ENCODE measurements at places on chromosomes 6 and 20.

GRCh38 chr6:24797596-24798216 is 1.0 kb downstream of the ARMH2 start:
- DNase-seq, result no peak

DNA sequence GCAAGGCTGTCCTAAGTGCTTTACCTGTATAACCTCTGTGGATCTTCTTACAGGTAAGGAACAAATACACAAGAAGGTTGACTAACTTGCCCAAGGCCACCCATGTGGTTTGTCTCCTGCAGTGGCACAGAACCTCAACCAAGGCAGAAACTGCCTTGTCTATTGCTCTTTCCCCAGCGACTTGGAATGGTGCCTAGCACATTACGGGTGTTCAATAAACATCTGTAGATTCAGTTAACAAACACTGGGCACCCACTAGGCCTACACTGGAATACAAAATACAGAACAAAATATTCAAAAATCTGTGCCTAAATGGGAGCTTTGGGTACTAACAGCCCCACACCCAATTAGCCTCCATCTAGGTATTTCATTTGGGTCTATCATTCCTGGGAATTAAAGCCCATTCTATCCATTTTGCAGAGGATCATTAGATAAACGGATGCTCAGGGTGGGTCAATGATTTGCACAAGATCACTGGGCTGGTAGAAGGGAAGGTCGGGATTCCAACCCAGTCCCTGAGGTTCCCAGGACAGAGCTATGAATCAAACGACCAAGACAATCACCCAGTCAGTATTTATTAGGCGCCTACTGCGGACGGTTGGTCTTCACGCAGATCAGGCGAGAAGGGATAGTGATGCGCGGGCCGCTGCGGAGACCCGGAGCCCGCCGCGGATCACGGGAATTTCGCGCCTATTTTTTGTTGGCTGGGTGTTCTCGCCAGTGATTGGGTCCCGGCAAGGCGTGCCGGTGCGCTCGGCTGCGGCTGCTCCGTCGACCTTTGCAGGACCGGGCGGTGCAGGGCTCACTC is at the start of gene STK35:
Gene STK35 (plus strand): TSS at position 771 of the 808 bp plus-strand sequence. CDS start 55 bp downstream, outside the sequence.
- DNase-seq, result no peak

- DNase-seq, result no peak
Observed at GRCh38 chr6:26034905-26035304, 52.3 kb upstream of the HFE start.

GRCh38 chr20:36152261-36152660 is 2.3 kb upstream of the EPB41L1 start:
- DNase-seq, result no peak

DNA sequence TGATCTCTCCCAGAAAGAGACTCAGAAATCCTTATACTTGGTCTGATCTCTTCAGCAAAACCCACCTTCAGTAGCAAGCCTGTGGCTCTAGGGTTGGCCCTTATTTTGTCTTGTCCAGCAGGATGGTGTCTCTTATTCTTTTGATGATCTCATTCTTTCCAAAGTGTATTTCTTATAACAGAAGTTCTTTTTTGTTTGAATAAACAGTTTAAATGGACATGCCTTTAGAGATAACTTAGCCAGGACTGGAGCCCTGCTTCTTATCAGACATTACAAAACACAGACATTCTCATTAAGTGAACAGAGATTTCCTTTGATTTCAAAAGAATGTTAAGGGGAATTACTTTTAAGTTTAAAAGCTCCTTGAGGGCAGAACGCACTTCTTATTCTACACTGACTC is 31.7 kb downstream of the KCNS1 start:
- no peak for DNase-seq

DNA sequence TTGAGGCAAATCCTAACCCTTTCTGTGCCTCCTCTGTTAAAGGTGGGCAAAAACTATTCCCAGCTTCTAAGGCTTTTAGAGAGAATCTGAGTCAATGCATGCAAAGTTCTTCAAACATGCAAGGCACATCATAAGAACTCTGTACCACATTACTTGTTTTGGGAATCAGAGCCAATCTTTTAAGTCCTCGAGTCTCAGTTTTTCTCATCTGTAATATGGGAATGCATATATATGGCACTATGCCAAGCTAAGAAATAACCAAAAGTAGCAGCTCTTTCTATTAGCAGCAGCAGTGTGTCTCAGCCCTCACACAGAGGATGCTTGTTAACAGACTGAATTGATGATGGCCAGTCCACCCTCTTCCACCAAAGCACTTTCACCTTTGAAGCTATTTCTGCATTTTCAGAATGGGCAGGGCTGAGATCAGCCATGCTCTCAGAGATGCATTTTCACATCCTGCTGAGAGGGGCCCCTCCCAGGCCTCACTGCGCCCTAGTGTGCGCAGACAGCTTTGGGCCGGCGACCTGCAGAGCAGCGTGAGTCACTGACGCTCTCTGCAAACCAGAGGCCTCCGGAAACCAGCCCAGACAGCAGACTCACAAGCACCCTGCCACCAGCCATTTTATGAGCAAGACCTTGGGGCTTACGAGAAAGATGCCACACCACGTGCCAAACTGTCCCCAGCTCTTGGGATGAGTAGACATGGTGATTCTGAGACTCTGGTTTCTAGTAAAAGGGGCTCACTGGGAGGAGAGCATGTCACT is 138.0 kb downstream of the NFATC2 start:
- DNase-seq, result no peak

- DNase-seq, result peak; percentile 52
Observed at GRCh38 chr6:21371676-21372171, 221.8 kb upstream of the SOX4 start.

DNA sequence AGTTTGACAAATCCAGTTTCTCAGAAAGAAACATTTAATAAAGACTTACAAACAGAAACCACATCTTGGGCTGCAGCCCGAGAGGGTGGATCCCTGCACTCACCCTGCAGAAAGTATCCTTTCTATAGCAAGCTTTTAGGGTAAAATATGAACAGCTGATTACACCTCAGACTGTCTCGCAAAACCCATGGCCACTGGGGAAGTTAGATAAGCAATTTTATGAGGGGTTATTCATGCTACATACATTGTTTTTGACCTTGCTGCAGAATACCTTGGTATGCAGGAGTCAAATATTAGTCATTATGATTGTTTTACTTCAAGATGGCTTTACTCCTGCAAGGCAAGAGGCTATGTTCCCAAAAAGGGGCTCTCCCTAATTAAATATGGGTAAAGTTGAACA is 126.9 kb downstream of the OR2B2 start:
- DNase-seq, result no peak

DNA sequence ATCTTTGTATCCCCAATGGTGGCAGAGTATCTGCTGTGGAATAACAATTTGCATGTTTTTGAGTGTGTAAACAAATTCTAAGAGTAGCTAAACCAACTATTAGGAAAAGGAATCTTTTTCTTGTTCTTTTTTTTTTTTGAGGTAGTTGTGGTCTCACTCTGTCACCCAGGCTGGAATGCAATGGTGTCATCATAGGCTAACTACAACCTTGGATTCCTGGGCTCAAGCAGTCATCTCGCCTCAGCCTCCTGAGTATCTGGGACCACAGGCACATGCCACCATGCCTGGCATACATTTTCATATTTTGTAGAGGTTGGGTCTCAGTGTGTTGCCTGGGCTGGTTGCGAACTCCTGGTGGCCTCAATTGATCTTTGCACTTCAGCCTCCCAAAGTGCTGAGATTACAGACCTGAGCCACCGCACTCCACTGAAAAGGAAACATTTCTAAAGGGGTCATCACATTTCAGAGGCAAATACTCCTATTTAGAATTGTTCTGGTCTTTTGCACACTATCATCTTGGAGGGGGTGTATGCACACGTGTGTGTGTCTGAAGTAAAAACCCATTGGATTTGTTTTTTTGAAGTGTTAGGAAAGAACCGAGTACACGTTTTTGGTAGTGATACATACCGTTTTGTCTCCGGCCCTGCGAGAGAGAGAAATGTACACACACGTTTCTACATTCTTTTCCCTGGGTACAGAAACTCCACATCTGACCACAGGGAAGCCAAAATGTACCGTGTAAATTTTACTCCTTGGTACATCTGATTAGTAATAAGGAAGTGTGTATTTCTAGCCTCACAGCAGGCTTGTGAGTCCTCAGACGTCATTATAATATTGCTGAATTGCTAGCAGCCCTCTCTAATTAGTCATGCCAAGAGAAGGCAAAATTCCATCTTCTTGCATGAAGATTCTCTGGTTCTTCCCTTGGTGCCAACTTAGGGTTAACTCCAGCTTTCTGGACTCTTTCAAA is 183.6 kb downstream of the JARID2 start:
- DNase-seq, result peak; percentile 91

DNA sequence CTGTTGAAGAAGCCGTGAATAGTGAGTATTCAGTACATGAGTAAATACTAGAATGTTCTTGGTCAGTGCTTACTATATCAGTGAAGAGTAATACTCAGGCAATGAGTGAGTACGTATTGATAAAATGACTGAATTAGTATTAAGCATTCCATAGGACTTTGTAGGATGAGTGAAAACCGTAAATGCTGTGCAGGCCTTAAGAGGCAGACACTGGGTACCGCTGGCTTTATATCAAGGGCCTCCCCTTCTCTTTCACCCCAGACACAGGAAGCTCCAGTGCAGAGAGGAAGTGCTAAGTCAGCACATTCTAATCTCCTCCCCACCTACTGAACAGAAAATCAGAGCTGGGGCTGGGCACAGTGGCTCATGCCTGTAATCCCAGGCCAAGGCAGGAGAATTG is 24.2 kb downstream of the POFUT1 start:
- no peak for DNase-seq

DNA sequence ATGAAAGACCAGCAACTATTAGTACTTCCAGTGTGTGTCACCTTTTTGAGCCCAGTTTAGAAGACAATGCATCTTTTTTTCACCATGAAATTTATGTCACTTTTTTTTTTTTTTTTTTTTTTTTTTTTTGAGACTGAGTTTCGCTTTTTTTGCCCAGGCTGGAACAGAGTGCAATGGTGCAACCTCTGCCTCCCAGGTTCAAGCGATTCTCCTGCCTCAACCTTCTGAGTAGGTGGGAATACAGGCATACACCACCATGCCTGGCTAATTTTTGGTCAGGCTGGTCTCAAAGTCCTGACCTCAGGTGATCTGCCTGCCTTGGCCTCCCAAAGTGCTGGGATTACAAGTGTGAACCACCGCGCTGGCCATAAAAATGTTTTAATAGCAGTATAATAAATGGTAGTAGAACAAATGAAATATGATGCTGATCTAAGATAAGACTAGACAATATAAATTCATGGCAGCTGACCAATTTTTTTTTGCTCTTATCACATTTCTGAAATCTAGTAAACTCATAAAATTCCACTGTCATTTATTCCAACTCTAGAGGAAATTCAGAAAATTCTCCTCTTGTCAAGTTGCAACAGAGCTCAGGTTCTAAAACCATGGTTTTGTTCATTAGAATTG is 21.3 kb downstream of the NHSL1 start:
- no peak for DNase-seq

DNA sequence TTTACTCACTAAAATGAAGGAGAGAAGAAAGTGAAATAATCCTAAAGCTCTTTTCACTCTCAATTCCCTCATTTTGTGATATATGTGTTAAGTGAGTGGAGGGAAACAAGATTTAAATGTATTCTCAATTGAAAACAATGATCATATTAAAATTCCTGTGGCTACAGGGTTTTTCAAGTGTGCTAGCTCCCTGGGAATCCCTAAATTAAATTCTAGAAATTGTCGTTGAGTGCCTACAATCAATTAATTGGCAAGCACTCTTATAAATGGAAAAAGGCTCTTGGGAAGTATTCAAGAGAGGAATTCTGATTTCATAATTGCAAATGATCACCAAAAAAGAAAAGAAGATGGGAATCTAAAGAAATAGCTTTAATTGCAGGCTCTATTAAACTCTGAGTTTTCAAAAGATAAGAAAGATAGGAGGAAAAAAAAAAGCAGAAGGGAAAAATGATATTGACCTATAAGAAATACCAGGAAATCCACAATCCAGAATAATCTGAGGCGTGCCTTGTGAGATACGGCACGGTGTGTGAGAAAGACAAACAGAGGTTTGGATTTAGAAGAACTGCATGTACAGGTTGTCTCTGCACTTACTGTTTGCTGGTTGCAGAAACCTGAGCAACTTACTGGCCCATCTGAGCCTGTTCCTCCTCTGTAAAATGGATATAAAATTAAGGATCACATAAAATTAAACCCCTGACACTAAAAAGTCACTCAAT is 18.3 kb upstream of the MBOAT1 start:
- DNase-seq, result no peak

- no peak for DNase-seq
Observed at GRCh38 chr20:1362484-1362883, 30.4 kb downstream of the FKBP1A start.

- DNase-seq, result peak; percentile 97
Observed at GRCh38 chr20:45833030-45833882, at the start of gene SNX21. SNX21 (plus strand) TSS chr20:45833799; CDS start chr20:45833920, 121 bp downstream.

GRCh38 chr20:62367136-62367632 is at the start of gene LAMA5:
LAMA5 (minus strand) TSS chr20:62367312; CDS start chr20:62367245, 67 bp downstream.
- no peak for DNase-seq

DNA sequence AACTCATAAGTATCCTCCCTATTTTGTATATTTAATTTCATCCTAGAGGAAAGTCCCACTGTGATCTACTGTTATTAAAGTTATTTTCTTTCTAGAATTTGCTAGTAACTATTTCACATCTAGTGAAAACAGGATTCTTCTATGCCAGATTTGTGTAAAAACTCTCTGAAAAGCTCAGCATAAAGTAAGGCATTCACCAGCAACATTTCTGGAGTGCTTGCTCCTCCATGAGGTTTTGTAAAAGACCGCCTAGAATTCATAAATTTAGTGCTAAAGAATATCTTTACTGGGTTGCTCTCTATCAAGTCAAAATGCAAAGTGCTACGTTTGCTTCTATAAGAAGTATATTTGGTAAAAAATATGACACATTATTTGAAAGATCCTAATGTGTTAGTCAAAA is 173.5 kb upstream of the IRAK1BP1 start:
- peak; percentile 17 for DNase-seq

DNA sequence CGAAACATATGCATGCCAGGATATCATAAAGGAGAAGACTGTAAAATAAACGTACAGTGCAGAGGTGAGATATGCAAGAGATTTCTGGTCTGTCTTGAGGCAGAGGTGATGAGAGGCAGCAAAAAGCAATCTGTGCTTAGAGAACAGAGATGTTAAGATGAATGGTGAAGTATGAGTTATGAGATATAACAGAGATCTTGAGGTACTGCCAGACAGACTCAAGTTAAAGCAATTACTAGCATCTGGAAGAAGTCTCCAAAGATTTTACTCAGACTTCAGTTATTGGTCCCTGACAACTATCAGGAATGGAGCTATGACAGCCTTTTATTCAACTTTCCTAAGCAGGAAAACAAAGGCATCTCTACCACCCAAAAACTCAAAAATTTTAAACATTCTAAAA is 122.8 kb upstream of the DST start:
- no peak for DNase-seq
